Left cardiac atrium (tissue), 4 donors: ENCODE measurements at places on chromosomes 5 and 9.

DNA sequence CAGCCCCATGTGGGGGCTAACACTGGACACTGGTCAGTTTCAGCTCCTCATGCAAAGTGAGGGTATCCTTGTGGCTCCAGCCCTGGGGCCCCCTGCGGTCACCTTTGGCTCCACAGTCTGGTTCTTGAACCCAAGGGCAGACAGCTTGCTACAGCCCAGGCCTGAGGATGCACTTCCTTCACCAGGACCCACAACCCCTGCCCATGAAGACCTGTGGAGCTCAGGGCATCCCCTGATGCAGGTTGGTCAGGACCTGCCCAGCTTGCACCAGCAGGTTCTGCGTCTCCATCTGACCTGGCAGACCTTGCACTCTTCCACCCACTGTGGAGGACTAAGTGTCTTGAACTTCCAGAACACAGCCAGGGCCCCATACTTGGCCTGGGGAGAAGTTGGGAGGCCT is 3.7 kb upstream of the MRNIP start:
- DNase-seq, result no peak

DNA sequence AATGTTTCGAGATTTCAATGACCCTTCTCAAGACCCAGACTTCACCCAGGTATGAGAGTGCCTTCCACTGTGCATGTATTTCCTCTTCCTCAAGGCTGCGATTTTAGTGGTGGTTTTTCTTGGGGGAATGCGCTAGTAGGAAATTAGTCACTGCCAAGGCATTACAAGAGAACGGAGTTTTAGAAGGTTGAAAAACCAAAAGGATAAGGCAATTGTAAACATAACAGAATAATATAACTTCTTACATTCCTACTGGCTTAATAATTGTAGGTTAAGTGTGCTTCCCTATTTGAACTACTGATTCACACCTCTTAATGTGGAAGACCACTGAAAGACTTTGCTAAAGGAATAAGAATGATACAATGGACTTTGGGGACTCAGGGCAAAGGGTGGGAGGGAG is 38.9 kb downstream of the ACO1 start:
- DNase-seq, result no peak

DNA sequence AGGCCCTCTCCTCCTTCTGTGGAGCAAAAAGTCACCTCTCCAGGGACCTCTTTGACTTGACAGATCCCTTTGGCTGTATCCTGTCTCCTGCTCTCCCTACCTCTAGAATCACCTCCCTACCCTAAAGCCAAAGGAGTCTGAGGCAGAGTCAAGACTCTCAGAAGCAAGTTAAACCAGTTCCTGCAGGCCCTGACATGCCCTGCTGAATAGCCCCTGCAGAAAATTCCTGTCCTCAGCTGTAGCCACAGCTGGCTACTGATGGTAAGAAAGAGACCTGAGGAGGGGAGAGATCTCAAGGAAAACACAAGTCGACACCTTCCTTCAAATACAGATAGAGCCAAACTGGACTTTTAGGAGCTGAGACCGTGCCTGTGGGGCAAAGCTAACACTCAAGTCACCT is 23.7 kb upstream of the UBAP2 start:
- DNase-seq, result no peak

- DNase-seq, result peak; percentile 70
These were observed 214.4 kb downstream of the SEMA6A start for GRCh38 chr5:116360008-116360853.
